Stimulated activated CD4-positive, alpha-beta T cell treated with anti-CD3 and anti-CD28 coated beads, Interleukin-2, amount 100 ng/mL, for 48 hours (primary cell): ENCODE measurements at places on chromosomes 5 and 9.
A peak's percentile ranks its signal among the peaks of the same experiment; 100 is the strongest.

DNA sequence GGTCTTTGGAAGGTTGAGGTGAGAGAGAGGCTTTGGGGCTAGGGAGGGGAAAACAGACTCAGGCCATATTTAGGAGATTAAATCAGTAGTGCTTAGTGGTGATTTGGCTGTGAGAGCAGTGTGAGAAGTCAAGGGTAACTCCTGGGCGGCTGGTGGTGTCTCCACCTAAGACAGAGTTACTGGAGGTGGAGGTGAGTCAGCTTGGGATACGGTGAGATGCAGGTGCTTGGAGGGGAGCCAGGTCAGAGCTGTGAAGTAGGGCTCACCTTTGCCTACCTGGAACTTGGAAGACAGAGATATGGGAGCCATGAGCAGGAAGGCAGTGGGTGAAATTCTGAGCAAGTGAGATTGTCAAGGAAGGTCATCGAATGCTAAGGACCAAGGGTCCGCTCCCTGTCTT lies 24.5 kb downstream of the RGS3 start:
- no peak for DNase-seq

DNA sequence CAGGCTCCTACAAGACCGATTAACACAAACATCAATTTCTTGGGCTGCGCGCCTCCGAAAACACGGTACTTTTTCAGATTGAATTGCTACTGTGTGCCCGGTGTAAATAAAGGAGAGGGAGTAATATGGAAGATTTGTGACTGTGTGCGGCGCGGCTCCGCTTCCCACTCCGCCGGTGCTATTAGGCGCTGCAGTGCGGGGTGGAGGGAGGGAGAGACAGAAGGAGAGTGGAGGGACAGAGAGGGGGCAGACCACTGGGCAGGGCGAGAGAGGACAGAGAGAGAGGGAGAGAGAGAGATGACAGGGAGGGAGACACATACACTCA lies 24.7 kb upstream of the RNU6ATAC start:
- no peak for DNase-seq

- DNase-seq = no peak
These were observed 43.2 kb downstream of the KIF4B start for GRCh38 chr5:155056644-155057269.

- DNase-seq = peak; percentile 2
These were observed at the start of gene RORB for GRCh38 chr9:74496819-74497747. RORB (plus strand) TSS chr9:74497335; CDS start chr9:74497977, 642 bp downstream.

DNA sequence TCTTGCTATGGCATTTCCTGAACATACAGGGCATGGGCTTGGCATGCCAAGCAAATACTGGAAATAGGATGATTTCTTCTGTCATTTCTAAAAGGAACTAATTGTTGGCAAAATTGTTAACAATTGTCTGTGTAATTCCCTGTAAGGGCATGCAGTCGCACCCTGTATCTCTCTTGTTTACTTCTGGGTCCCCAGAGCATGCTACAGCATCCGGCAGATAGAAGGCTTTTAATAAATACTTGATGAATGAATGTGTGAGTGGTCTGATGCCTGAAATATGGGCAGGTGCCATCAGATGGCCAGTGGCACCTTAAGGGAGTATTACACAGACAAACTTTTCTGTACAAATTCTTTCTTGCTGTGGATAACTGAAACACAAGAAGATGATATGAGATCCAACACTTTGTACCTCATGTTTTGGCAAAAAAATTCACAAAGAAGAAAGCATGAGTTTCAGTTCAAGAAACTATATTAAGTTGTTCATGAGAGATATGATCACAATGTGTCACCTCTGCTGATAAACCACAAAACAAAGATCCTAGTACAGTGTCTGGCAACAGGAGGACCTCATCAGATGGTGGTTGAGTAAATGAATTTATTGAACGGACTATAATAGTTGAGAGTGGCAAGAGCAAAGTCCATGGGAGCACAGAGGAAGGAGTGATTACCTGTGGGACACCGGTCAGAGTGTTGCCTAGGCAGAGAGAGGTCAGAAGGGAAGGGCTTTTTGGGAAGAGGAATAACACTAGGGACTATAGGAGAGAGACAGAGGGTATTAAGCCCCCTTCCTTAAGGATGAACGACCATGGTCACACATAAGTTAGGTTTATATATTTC lies 194.2 kb downstream of the ATP10B start:
- DNase-seq = no peak

DNA sequence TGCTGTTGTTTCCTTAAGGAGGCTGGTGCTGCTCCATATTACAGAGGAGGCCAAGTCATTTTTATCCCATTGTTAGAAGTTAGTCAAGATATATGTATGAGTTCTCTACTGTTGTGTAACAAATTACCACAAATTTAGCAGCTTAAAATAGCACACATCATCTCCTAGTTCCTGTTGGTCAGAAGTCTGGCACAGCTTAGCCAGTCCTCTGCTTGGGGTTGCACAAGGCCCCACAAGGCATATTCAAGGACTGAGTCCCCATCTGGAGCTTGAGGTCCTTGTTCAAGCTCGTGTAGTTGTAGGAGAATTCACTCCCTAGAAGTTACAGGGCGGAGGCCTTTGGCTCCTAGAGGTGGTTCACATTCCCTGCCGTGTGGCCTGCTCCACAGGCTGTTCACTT lies 14.7 kb downstream of the MTAP start:
- no peak for DNase-seq

- DNase-seq = no peak
These were observed 96.7 kb upstream of the SMIM23 start for GRCh38 chr5:171688696-171689495.

DNA sequence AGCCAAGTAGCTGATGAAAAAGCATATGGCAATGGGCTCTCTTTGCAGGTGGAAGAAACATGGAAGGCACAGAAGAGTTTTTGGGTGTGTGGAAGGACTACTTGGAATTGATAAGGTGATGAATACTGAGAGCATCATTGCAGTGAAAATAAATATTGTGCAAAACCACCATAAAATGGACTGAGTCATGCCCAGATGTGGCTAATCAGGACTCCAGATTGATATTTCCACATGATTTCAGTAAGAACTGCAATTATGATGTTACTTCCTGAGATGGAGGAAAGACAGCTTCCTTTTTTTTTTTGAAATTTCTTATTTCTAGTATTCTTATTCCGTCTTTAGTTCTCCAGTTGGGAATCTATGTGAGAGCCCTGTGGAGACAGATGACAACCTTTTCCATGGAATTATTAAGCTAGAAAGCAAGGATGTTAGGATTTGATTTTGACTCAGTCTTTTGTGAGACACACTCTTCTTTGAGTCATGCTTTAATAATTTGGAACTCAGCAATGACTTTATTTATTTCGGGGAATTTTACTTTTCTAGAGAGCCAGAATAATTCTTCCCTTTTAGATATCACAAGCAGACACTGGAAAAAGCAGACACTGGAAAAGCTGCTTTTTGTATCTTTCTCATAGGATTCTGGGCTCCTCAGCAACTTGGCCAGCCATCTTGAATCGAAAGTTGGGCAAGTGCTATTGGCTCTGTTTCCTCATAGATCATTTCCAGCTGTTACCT lies 94.2 kb upstream of the VCAN start:
- no peak for DNase-seq
